Uterus (tissue), 4 donors: ENCODE measurements at places on chromosomes 12 and 14.

GRCh38 chr12:10873378-10873777 is 10.7 kb downstream of the PRH1 start:
- DNase-seq: no peak

GRCh38 chr12:124652661-124653060 is 85.2 kb upstream of the NCOR2 start:
- no peak for DNase-seq

- DNase-seq: no peak
Observed at GRCh38 chr12:130683080-130683479, 33.0 kb downstream of the RIMBP2 start.

DNA sequence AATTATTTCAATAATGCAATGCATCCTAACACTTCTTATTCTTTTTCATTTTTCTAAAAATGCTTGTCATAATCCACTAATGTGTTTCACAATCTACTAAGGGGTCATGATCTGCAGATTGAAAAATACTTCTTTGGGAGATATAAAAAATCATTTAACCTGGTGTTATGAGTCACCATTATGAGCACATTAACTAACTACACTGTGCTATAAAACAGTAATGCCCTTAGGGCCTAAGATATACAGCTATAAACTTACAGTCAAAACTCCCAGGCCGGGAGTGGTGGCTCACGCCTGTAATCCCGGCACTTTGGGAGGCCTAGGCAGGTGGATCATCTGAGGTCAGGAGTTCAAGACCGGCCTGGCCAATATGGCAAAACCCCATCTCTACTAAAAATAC is 14.2 kb downstream of the ATXN2 start:
- DNase-seq: no peak

GRCh38 chr14:21263284-21264024 is 5.8 kb downstream of the HNRNPC start:
- DNase-seq: no peak

DNA sequence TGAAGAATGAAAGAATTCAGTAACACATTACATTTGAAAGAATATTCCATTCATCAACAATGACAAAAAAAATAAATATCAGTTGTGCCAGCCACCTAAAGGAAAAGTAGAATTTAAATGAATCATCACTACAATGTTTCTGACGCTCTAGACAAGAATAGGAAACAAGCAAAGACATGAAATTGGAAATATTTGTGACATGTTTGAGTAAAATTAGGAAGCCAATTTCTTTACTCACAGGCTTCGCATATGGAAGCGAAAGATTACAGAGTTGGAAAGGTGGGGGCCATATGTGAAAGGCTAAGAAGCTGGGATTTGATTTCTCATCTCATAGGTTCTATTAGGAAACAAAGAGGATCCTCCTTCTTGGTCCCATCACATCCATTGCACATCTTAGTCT is 279.0 kb downstream of the IPO8 start:
- DNase-seq: no peak

DNA sequence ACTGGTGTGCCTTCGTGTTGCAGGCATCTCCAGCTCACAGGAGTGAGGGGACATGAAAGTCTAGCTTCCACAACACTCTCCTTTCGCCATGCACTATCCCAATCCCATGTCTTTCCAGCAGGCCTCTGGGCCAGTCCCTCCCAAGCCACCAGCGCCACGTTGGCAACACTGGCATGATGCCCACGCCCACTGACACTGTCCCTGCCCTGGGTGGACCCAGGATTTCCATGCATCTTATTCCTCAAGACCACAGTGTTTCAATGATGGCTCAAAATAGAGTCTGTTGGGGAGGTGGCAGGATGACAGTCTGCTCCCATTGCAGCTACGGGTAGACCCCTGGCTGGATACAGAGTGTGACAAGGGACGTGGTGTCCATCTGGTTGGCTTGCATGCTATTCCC is 2.3 kb downstream of the SP7 start:
- DNase-seq: no peak

DNA sequence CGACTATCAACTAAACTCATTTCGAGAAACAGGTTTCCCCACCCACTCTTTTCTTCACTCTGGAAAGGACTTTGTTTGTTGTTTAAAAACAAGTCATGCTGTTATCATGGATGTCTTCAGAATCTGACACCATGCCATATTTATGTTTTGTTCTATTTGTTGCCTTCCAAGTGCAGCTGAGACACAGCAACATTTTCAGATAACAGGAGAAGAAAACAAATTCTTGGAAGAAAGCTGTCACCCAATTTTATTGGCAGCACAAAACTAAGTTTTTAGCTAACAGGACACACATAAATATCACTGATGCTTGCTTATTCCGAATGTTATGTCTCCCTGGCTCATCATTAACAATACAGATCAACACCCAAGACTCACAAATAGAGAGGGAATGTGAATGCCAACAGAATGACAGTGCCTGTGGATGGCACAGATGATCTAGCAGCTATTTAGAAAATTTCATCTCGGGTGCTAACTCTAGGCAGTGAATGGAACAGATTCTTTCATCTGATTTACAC is 147.9 kb downstream of the RPS29 start:
- DNase-seq: no peak

GRCh38 chr14:68820536-68820935 is 27.7 kb upstream of the ZFP36L1 start:
- no peak for DNase-seq

DNA sequence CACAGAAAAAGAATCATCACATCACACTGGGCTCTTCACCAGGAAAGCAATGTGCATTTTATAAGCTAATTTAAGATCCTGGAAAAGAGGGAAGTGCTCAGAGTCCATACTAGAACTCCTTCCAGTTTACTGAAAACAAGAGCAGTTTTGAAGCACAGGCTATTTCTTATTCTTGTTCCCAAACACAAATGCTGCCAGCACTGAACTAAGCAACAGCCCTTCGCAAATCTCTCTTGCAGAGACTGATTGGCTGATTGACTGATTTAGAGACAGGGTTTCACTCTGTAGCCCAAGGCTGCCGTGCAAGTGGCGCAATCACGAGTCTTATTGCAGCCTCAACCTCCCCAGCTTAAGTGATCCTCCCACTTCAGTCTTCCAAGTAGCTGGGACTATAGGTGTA is 44.8 kb downstream of the BCL2L14 start:
- no peak for DNase-seq

- peak; percentile 42 for DNase-seq
Observed at GRCh38 chr14:22994762-22995275, 12.5 kb upstream of the AJUBA start.

DNA sequence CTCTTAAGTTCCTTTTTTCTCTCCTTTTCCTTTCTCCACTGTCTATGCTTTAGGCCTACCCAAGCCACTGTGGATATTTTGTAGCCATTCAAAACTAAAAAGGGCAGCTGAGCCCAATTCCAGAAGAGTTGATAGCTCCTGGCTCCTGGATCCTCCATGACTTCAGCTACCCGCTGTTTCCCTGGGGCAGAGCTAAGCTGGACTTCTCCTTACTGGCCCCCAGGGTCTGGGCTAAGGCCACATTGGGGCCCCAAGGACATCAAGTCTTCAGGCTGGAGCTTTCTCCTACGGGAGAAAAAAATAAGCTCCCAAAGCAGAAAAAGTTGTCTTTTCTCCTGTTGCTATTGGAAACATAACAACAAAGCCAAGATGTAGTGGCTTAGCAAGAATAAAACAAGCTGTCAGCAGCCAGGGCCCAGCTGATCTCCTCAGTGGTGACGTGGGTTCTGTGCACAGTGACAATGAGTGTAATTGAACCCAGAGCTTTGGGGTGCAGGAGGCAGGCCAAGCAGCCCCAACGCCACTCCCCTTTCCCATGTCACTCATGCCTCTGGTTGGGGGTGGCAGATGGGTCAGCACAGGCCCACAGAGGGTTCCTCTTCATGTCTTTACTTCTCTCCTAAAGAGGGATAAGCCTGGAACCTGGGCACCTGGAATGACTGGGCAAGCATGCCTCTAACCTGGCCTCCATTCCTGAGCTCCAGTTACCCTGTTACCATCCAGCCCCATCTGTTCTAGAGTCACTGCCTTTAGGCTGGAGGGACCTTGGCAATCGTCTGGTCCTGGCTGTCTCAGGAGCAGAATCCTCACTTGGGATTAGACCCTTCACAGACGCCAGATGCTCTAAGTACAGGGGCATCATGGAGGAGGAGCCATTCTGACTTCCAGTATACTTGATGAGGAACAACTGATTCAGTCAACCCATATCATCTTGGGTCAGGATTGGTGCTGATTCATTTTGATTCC is 171.2 kb downstream of the ZFP36L1 start:
- peak; percentile 66 for DNase-seq

- DNase-seq: no peak
Observed at GRCh38 chr12:69471667-69472385, 1.6 kb downstream of the FRS2 start.

DNA sequence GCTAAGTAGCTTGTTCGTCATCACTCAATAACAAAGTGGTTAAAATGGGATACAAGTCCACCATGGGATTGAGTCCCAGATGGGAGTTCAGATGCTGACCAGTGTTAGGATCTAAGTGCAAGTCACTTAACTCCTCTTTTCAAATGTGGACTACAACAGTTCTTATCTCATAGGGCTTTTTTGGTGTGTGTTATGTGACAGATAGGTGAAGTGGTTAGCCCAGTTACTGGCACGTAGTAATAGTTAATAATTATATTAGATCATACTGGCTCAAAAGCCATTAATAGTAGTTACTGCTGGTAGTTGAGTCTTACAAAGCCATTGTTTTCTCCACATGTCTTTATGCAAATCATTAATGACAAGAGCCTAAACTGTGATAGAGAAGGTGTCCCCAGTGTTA is 73.2 kb downstream of the RCOR1 start:
- no peak for DNase-seq

DNA sequence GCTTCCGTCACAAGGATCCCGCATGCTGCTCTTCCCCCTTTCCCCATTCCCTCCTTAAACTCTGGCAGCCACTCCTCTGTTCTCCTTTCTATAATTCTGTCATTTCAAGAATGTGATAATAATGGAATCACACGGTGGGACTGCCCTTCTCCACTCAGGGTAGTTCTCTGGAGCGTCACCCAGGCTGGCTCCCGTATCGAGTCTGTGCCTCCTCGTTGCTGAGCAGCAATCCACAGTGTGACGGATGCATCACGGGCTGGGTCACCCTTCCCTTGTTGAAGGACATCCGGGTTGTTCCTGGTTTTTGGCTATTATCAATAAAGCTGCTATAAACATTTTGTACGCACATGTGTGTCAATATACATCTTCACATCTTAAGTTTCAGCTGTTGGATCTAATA is 5.7 kb upstream of the SYNE3 start:
- no peak for DNase-seq

DNA sequence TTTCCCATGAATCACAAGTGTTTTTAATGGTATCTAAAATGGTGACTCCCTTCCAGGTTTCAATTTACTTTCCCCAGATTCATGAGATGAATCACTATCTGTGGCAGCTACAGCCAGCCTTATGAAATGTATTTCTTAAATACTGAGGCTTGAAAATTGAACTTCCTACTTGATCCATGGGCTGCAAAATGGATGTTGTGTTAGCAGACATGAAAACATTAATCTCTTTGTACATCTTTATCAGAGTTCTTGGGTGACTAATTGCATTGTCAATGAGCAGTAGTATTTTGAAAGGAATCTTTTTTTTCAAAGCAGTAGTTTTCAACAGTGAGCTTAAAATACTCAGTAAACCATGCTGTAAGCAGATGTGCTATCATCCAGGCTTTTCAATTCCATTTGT is 250.8 kb downstream of the SLC6A15 start:
- DNase-seq: no peak

DNA sequence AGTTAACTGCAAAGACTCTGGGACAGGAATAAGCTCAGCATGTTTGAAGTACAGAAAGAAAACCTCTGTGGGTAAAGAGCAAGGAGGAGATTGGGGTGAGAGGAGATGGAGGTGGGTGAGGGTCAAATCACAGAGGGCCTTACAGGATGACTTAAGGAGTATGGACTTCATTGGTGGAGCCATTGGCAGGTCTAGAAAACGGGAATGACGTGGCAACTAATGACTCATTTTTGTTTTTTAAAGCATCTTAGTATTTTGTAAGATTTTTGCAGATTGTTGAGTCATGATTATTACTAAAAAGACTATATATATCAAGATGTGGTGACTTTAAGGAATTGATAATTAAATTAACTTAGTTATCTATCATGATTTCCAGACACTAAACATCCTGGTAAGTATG is 18.5 kb downstream of the UTP20 start:
- no peak for DNase-seq
